CD4-positive, alpha-beta T cell treated with Interleukin-21 for 1 hour (primary cell): ENCODE measurements at places on chromosomes 11 and 22.

DNA sequence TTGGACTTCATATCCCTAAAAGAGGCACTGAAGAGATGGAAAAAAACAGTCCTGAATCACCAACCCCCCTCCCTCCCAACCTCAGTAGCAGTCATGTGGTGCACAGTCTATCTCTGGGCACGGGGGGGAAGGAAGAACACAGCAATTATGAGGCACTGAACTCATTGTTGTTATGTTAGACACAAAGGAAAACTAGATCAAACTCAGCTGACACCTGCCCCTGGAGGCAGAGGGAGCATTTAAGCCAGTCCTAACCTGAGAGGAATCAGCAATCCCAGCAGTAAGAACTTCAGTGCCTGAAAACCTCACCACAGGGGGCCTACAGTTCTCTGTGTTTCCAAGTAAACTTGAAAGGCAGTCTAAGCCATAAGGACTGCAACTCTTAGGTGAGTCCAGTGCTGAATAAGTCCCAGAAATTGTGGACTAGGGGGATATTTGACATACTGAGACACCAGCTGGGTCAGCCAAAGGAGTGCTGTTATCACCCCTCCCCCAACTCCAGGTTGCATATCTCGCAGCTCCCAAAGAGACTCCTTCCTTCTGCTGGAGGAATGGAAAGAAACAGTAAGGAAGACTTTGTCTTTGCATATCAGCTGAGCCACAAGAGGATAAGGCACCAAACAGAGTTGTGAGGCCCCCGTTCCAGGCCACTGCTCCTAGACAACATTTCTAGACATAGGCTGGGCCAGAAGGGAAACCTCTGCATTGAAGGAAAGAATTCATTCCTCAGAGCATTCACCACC is 72.5 kb downstream of the GLYATL1 start:
- DNase-seq, result no peak

- DNase-seq, result no peak
Observed at GRCh38 chr11:7630002-7630401, 43.3 kb downstream of the CYB5R2 start.

GRCh38 chr22:27896245-27896644 is 22.8 kb downstream of the PITPNB start:
- DNase-seq, result no peak

GRCh38 chr11:23866641-23867040 is 630.2 kb upstream of the LUZP2 start:
- DNase-seq, result no peak

GRCh38 chr11:45939836-45940235 is 17.4 kb downstream of the LARGE2 start:
- DNase-seq, result no peak

DNA sequence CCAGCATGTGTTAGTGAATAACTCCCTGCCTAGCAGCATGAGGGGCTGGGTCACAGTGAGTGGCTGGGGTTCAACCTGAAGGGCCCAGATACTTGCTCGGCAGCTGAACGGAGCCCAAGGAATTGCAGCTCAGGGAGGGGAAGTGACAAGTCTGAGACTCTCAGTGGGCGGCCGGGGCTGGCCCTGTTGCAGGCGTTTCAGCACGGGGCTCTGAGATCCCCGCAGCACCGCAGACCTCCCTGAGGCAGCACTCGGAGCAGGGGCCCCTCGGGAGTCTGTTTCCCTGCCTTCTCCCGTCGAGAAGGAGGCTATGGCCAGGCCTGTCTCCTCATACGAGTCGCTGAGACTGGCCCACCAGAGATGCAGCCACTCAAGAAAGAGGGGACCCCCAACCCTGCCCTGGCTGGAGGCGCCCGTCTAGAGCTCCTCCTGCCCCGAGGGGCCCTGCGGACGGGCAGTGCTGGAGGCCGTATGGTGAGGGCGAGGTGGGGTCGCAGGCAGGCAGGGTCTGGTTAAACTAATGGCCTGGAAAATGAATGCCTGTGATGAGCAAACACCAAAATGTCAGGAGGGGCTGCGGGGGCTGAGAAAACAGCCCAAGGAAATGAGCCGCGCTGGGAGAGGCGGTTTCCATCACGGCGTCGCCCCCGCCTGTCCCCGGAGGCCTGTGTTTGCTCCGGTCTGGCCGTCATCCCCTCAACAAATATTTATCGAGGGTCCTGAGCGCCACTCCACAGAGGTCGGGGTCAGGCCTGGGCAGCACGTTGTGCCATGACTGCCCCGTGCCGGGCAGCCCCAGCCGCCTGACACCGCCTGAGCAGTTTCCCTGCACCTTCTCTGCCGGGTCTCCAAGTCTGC is 9.3 kb downstream of the TSSC4 start:
- no peak for DNase-seq

- DNase-seq, result peak; percentile 15
Observed at GRCh38 chr11:57787920-57788702, 26.5 kb downstream of the CTNND1 start.

- peak; percentile 99 for DNase-seq
Observed at GRCh38 chr11:62621567-62622470, at the start of gene B3GAT3. Gene B3GAT3, minus strand, starts transcription at chr11:62621986. Its CDS starts 39 bp downstream, at chr11:62621947.

GRCh38 chr22:49935561-49935960 is 17.1 kb downstream of the CRELD2 start:
- DNase-seq, result no peak

GRCh38 chr11:83425137-83425466 is 138.9 kb upstream of the CCDC90B start:
- DNase-seq, result no peak

- no peak for DNase-seq
Observed at GRCh38 chr11:78418584-78419211, 1.1 kb upstream of the GAB2 start.

GRCh38 chr11:77411137-77411707 is 62.7 kb downstream of the PAK1 start:
- DNase-seq, result peak; percentile 8

GRCh38 chr11:114092953-114093352 is 33.4 kb downstream of the ZBTB16 start:
- DNase-seq, result no peak

- no peak for DNase-seq
Observed at GRCh38 chr22:37559901-37560607, at the start of gene CDC42EP1. Gene CDC42EP1, plus strand, starts transcription at chr22:37560480. Its CDS starts 5,870 bp downstream, at chr22:37566350.

- DNase-seq, result no peak
Observed at GRCh38 chr11:102614031-102614430, 11.1 kb downstream of the MMP20 start.

DNA sequence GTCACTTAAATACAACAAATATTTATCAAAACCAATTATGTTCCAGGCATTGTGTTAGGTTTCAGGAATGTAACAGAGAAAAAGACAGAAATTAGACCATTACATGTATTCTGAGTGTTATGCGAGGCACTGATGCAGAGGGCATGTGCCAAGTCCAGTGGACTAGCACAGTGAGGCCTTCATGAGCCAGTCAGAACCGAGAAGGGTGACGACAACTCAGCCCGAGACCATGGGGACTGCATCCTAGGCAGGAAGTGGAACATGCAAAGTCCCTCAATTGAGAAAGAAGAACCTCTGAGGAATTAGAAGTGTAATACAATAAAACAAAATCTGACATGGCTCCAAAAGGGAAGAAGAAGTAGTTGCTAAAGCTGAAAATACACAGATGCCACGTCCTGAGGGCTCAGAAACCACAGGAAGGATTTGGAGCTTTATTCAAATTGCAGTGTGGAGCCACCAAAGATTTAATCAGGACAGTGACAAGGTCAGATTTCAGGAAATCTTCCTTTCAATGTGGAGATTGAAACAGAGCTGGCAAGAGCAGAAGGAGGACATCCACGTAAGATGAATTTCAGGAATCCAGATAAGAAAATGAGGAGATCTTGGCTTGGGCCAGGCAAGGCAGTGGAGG is 529.6 kb downstream of the NTM start:
- no peak for DNase-seq

DNA sequence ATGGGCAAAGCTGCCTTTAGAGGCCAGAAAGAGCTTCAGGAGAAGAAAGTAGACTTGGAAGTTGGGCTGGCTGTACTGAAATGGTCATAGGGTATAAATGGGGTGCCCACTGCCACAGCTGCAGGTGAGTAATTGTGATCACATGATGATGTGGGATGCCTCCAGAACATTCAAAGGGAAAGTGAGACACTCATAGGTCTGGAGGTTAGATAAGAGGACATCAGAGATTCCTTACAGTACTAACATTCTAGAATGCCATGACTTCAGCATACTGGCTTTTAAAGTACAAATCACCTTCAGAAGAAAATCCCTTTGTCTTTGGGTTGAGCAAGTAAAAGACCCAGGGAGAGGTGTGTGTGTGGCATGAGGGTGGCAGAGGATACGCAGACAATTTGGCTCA is 419.2 kb downstream of the TENM4 start:
- DNase-seq, result no peak

- no peak for DNase-seq
Observed at GRCh38 chr22:19982991-19983578, 33.5 kb downstream of the ARVCF start.

GRCh38 chr11:73325036-73325981 is 17.2 kb downstream of the ARHGEF17 start:
- no peak for DNase-seq

- DNase-seq, result no peak
Observed at GRCh38 chr11:2734181-2735052, 34.6 kb upstream of the KCNQ1OT1 start.

DNA sequence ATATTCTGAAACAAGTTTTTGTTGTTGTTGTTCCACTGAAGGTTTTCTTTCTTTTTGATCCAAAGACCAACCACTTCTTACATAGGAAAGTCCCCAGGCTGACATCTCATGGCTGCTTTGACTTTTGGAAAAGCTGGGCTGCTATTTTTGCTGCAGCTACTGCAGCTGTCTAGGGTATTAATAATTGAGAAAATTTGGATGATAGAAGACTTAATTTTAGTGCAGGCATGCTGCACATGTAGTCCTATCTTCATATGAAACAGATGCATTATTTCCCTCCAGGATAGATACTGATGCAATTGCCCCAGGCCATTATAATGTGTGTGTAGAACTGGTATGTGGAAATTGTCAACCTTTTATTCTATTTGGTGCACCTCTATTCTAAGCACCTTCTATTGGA is 131.4 kb downstream of the NAV2 start:
- DNase-seq, result no peak

DNA sequence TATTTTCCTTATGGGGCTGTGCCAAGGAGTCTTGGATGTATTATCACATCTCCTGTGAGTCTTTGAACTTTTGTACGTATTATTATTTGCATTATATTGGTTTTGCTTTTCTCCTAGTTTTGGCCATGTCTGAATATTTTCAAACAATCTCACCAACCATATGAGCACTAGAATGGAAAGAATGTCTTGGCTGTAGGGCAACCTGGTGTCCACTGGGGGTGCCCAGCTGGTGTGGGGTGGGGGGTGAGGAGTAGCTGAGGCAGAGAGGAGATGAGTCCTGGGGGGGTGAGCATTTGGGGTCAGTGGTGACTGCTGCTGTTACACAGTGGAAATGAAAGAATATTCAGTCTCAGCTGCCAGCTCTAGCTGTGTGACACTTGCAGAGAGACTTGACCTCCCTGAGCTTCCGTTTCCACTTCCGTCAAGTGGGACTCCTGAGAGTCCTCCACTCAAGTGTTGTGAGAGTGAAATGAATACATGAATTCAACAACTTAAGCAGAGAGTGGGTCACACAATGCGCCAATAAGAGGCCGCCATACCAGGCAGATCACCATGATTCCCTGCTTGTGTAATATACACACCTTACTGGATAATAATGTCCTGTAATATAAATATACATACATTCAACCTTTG is 12.7 kb upstream of the PVALB start:
- no peak for DNase-seq

GRCh38 chr11:92329137-92329536 is 104.5 kb downstream of the FAT3 start:
- no peak for DNase-seq

DNA sequence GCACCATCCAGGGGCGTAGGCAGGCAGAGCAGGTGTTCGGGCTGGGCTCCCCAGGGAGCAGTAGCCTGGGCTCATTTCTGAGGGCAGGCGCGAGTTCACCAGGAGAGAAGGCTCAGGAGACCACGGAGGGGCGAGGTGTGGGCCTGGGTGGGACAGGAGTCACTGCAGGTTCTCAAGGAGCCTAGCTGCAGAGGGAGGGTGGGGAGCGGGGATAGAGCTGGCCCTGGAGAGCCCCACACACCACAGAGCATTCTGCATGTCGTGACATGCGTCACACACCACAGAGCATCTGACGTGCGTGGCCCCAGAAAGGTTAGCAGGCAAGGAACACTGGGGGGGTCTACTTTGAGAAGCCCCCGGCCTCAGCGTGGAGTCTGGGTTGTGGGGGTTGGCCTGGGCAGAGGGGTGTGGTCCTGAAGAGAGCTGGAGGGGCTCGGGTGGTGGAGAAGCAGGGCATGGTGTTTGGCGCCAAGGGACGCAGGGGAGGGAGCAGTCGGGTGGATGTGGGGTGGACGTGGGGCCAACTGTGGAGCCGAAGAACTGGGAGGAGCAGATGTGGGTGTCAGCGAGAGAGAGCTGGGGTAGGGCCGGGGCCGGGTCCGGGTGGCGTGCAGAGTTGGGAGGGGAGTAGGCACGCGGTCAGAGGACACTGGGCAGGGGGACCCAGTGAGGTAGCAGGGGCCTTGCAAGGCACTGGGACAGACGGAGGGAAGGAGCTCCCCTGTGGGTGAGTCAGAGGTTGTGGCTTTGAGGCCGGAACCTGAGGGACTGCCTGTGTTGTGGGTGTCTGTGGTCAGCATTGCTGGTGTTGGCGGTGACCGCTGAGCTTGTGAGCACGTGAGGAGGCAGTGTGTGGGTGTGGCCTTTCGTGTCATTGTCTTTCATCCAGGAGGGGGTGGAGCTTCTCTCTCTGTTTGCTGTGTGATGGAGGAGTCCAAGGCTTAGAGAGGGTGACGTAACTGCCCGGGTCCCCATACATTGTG is 25.5 kb downstream of the CTTN start:
- peak; percentile 39 for DNase-seq

GRCh38 chr11:134097166-134097565 is 28.3 kb downstream of the JAM3 start:
- DNase-seq, result no peak

- DNase-seq, result no peak
Observed at GRCh38 chr22:21652547-21653545, 10.7 kb downstream of the SDF2L1 start.

- no peak for DNase-seq
Observed at GRCh38 chr11:125346179-125346530, 149.9 kb downstream of the FEZ1 start.

GRCh38 chr11:10667521-10667885 is 26.1 kb downstream of the IRAG1 start:
- DNase-seq, result no peak

GRCh38 chr11:134216816-134217215 is 7.0 kb downstream of the NCAPD3 start:
- DNase-seq, result no peak

DNA sequence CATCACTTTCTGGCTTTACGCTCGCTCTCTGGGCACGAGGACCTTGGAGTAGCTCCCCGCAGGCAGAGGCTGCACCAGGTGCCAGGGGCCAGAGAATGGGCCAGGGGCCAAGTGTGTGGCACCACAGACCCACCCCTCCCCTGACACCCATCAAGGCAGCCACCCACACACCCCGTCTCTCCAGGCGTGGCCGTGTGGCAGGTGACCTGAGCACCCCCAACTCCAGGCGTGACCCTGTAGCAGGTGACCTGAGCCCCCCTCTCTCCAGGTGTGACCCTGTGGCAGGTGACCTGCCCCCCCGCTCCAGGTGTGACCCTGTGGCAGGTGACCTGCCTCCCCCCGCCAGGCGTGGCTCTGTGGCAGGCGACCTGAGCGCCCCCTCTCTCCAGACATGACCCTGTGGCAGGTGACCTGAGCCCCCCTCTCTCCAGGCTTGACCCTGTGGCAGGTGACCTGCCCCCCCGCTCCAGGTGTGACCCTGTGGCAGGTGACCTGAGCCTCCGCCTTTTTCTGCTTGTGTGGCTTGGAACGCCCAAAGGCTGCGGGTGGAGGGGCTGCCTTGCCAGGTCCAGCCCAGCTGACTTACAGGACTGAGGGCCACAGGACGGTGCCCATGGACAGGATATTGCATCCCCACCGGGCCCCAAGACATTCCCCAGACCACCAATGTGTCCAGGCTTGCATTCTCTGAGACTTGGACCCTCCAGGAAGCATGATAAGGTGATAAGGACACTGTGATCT is 667.2 kb downstream of the BRD1 start:
- no peak for DNase-seq
